G401 (cell line): ENCODE measurements at places on chromosomes 11 and 22.
A peak's percentile ranks its signal among the peaks of the same experiment; 100 is the strongest.

DNA sequence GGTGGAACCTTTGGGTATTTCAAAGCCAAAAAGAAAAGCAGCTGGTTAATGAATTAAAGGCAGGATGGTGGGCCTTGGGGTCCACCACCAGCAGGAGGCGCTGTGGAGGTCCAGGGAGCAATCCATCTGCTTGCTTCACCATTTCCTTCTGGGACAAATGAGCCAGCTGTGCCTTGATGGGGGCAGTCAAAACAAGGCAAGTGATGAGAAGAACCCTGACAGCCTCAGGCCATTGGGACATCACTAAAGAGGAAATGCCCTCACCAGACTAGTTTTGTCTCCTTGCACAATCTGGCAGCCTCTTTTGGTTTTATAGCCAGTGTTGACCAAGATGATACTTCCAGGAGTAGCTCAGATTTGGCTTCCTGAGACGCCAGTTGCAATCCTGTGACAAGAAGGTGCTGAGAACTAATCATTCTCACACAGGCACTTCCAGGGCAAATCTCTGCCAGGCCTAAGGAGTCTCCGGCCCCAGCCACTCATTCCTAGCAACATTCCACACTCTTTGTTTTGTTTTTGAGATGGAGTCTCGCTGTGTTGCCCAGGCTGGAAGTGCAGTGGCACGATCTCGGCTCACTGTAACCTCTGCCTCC, 38.2 kb upstream of the WEE1 start:
- DNase-seq = peak; percentile 19

- no peak for DNase-seq
Observed at GRCh38 chr22:44183287-44183588, 2.5 kb downstream of the PARVG start.

- DNase-seq = no peak
Observed at GRCh38 chr11:5275369-5276110, 5.8 kb upstream of the HBE1 start.

- DNase-seq = peak; percentile 55
Observed at GRCh38 chr11:68212421-68213134, 518 bp downstream of the KMT5B start.

- DNase-seq = peak; percentile 69
Observed at GRCh38 chr22:28443526-28443876, 236.1 kb downstream of the TTC28 start.

DNA sequence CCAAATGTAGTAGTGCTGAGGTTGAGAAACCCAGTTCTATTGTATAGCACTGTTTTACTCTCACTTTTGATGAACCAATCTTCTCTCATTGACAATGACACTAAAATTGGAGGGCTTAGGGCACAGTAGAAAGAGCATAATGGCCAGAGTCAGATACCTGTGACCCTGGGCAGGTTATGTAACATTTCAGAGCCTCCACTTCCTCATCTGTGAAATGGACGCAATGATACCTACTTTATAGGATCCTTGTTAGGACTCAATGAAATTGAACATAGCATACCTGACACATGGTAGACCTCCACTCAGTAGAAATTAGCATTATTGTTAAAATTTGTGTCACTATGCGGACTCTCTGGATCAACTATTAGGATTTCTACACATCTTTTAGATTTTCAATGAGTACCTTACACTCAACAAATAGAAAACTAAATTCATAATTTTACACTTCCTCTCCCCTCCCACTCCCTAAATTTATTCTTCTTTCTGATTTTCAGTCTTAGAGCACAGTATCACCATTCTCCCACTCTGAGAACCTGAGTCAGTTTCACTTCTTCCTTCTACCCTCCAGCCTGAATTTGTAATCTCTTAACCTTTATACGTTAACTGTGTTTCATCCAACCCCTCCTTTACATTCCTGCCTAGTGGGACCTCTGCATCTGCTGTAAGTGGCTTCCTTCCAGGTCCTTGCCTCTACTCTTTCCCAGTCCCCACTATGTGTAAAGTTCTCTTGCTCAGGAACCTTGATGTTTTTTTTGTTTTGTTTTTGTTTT, 78.3 kb downstream of the MICAL2 start:
- DNase-seq = no peak
